ENCODE measurements at places on chromosomes 11 and 22.

DNA sequence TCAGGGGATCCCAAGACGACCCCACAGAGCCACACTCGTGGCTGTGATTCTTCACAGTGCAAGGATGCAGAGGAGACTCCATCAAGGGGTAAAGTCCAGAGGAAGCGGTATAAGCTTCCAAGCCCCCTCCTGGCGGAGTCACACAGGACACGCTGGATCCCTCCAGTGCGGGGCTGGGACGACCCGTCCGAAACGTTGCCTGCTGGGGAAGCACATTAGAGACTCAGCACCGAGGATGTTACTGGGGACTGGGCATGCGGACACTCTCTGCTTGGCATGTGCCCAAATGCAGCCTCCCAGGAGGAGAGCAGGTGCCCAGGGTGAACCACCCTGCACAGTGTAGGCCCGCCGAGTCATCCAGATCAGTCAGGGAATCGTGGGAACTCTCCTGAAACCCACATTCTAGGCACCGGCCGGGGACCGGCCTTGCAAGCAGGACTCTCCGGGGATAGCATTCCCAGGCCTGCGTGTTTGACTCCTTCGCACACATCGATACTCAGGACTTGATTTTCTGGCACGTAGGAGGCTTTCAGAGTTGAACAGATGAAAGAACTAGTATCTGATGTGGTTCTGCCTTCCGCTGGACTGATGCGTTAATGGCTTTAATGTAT, 229.8 kb downstream of the TBC1D22A start:
- no peak for DNase-seq

GRCh38 chr11:12725055-12725862, 51.0 kb downstream of the TEAD1 start:
- no peak for DNase-seq

DNA sequence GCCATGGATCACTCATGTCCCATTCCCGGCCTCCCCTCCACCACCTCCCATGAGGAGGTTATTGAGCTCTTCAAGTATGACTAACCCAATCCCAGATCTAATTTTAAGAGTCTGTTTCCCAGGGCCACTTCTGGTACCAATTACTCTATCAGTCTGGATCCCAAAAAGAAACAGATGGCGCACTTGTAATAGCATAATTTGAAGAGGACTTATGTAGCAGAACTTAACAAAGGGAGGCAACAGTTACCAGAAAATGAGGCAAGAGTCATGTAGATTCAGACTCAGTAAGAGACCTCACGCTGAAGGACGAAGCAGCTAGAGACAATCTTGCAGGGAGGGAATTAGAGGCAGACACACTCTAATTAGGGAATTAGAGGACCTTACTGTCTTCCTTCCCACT, 46.9 kb downstream of the DDX6 start:
- no peak for DNase-seq

DNA sequence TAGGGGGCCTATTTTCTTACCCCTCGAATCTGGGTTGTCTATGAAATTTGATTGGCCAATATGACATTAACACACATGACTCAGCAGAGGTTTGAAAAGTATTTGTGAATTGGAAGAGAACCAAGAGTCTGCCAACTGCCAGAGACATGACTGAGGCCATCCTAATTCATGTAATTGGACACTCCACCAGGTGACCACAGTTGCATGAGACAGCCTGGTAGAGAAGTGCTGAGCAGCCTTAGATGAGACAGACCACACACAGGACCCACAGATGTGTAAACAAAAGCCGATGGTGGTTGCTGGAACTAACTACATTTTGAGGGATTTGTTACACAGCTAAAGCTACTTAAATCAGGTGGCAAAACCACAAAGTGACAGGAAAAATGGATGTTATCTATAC, 855 bp upstream of the MS4A5 start:
- DNase-seq = no peak

DNA sequence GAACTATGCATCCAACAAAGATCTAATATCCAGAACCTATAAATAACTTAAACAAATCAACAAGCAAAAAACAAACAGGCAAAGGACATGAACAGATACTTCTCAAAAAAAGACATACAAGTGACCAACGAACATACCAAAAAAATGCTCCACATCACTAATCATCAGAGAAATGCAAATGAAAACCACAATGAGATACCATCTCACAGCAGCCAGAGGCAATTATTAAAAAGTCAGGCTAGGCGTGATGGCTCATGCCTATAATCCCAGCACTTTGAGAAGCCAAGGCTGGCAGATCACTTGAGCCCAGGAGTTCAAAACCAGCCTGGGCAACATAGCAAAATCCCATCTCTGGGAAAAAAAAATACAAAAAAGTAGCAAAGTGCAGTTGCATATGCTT, 10.7 kb downstream of the SAA4 start:
- DNase-seq = no peak

- no peak for DNase-seq
Observed at GRCh38 chr11:134780486-134781147, 368.6 kb upstream of the B3GAT1 start.

- DNase-seq = no peak
Observed at GRCh38 chr11:616320-617198, 809 bp upstream of the IRF7 start.

GRCh38 chr22:32204040-32204855, 625 bp downstream of the RFPL2 start:
- DNase-seq = no peak

DNA sequence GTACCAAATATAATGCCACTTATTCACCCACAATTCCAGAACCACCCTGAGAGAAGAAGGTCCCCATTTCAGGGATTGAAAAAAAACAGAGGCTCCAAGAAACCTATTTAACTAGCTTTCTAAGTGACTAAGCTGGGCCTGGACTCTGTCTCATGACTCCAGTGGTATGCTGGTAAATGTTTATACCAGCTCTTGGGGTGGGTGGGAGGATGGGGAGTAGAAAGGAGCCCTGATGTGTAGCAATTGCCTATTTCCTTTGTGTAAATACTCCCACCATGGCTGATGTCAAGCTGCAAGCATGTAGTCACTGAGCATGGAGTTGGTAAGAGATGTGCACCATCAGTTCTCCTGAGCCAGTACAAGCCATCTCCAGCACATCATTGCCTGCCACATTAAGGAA, 2.8 kb downstream of the PRG3 start:
- DNase-seq = no peak

DNA sequence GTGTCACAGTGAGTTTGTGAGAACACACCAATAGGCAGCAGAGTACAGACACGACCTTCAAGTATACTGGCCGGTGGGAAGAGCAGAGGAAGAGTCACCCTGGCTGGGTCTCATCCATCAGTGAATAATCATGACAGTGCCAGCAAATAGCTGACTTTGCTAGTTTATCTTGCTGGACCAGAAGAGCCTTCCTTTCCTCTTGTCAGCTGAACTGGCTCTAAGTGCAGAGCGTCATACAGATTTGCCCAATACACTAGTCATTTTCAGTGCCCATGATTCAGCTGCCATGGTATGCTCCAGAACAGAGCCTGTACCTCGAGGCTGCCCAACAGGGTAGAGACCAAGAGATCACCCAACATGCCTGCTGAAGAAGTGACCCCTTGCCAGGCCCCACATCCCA, 82.9 kb upstream of the TBCEL start:
- no peak for DNase-seq

DNA sequence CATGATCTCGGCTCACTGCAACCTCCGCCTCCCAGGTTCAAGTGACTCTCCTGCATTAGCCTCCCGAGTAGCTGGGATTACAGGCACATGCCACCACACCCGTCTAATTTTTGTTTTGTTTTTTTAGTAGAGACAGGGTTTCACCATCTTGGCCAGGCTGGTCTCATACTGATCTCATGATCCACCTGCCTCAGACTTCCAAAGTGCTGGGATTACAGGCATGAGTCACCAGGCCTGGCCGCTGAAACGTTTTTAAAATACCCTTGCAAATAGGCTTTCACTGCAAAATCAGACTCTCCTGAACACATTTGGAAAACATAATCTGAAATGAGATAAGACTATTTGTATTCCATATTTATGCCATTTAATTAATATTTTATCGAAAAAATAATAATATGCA, 826.1 kb upstream of the CNTN5 start:
- DNase-seq = no peak

DNA sequence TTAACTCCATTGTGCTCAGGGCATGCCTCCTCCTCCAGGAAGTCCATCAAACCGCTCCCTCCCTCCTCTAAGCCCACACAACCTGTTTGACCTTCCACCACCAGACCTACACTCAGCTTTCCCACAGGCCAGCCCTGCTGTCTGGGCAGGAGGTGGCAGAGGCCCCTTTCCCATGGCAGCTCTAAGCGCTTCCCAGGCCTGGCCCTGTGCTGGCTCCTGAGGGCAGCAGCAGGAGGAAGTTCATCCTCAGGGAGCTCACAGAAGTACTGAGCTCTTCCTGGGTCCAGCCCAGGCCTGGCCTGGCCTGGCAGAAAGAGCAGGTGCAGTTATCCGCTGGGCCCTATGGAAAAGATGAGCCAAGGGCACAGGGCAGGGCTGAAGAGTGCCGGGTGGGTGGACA, 31.4 kb downstream of the ARAP1 start:
- DNase-seq = no peak

GRCh38 chr22:28950617-28951411, 67.4 kb downstream of the ZNRF3 start:
- DNase-seq = no peak

DNA sequence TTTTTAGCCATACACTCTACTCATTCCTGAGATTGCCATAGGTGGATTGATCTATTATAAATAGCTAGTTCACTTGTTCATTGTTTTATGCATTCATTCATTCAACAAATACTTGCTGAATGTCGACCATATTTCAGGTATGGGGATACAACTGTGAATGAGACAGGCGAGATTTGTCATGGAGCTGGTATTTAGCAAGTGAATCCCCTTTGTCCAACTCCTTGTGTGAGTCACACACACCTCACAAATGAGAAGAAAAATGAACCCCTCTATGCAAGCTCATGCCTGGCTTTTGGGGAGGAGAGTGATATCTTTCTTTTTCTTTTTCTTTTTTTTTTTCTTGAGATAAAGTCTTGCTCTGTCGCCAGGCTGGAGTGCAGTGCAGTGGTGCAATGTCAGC, 1.8 kb upstream of the AMPD3 start:
- no peak for DNase-seq

- DNase-seq = no peak
Observed at GRCh38 chr22:44752285-44753188, at the start of gene ARHGAP8. Gene ARHGAP8 (plus strand): TSS chr22:44752575. CDS start chr22:44786528, 33,953 bp downstream.

DNA sequence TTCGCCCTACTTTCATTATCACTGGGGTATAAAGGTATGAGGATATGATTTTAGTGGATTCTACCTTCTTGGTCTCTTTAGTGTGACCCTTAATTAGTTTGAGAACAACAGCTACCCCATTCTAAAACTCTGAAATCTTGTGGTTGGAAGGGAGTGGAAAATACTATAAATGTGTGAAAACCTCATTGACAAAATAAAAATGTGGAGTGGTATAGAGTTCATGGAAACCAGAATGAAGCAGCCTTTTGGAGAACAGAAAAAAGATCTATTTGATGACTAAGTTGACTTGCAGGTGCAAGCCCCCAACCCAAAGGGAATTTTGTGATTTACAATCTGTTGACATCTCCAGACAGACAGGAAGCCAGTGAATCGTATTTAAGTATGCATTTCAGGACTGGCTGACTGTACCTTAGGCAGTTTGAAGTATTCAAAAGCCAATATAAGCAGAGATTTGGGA, 75.8 kb downstream of the GAS2 start:
- DNase-seq = no peak

GRCh38 chr11:122241566-122241965, 125.6 kb upstream of the BLID start:
- no peak for DNase-seq

- DNase-seq = no peak
Observed at GRCh38 chr22:47090591-47091245, 328.3 kb downstream of the TBC1D22A start.

- no peak for DNase-seq
Observed at GRCh38 chr11:26993965-26994457, at the start of gene FIBIN. Gene FIBIN (plus strand): TSS chr11:26994112. CDS start chr11:26994527, 415 bp downstream.

DNA sequence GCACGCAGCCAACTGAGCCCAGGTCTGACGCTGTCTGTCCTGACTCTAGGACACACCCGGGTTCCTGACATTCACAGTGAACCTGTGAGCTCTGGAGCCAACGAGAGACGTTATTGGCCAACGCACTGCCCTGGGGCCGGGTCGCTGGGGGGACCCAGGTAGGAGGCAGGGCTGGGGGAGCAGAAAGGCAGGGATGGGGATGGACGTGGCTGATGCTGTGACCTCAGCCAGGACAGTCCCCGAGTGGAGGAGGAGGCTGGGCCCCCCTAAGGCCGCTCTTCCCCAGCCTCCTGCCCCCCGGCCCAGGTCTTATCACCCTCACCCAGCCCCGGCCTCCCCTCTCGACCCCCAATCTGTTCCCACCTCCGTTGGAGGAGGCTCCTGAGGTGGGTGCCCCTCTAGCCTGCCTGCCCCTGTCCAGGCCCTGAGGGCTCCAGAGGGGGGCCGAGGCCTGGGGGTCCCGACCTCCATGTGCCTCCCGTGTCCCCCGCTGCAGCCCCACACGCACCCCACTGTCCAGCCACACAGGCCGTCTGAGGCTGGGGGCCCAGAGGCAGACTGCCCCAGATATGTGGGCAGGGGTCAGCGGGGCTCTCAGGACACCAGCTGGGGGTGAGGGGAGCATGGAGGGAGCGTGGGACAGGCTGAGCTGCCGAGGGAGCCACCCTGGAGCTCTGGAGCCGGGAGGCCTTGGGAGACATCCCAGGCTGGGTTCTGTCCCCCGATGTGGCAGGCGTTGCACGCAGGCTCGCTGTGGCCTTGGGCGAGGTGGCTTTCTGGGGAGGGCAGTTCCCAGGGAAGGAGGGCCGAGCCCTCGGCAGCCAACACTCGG, 29.2 kb upstream of the MUC5AC start:
- no peak for DNase-seq

GRCh38 chr11:102994105-102994504, 38.6 kb upstream of the MMP13 start:
- DNase-seq = no peak

GRCh38 chr11:69957849-69958248, 120.3 kb upstream of the ANO1 start:
- DNase-seq = no peak

- no peak for DNase-seq
Observed at GRCh38 chr11:75792127-75792731, 22.8 kb upstream of the UVRAG start.

Data from cerebellar nuclear complex (tissue), 1 donor.